ENCODE measurements at places on chromosomes 5 and 9.

GRCh38 chr9:104941597-104941996 is 13.6 kb upstream of the ABCA1 start:
- DNase-seq: no peak

GRCh38 chr5:167889276-167889675 is 402.2 kb upstream of the WWC1 start:
- DNase-seq: no peak

DNA sequence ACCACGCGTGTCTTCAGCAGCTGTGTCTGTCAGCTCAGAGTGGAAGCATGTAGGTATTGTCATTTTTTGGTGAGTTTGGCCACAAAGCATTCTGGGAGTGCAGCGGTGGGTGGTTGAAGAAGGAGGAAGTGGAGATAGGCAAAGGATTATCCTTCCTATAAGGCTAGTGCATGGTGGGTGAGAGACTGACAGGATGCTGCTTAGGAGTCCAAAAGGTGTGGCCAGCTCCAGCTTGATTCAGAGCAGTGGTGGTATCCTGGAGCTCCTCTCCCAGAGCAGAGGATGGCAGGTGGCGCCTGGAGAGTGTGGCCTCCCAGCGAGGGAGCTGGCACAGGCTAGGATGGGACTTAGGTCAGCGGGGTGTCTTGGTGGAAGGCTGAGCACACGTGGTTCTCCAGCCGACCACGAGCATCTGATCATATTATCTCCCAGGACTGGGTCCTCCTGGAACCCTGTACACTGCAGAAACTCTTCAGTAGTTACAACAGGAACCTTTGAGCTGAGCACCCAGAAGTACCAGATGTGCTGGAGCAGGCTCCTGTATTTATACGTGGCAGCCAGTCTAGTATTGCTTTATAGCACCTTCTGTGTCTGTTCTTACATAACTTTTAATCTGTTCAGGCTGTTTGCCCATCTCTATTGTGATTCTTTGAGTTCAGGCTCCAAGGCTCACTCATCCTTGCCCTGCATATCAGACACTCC is 29.6 kb downstream of the MAML1 start:
- no peak for DNase-seq

GRCh38 chr5:109304309-109304708 is 105.5 kb downstream of the PJA2 start:
- no peak for DNase-seq

DNA sequence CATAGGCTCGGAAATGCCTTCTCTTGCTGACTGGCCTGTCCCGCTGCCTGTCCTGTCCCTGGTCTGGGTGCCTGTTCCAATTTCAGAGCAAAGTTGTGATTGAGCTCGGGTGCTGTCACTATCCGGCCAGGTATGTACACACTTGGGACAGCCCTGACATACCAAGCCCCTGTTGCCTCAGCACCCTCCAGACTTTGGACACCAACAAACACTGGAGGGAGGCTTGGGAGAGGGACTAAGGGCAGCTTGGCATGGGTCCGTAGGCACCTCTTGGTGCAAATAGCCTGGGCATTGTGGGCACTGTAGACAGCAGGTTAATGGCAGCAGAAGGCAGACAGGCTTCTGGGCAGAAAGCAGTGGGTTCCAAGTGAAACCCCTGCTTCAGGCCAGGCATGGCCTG is 86.3 kb upstream of the SEMA6A start:
- DNase-seq: no peak

DNA sequence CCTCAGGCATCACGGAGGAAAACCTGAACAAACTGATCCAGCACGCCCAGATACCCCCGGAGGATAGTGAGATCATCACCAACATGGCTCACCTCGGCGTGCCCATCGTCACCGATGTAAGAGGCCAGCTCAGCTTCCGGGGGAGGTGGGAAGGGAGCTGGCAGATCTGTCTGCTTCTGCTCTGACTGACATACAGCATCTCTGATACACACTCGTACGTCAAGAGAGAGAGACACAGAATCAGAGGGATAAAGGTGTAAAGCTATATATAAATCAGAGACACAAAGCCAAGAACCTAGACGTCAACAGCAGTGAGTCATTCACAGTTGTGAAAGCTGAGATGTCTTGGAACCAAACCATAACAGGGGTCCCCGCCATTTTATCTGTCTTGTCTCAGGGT is 30.1 kb upstream of the CFAP157 start:
- no peak for DNase-seq

DNA sequence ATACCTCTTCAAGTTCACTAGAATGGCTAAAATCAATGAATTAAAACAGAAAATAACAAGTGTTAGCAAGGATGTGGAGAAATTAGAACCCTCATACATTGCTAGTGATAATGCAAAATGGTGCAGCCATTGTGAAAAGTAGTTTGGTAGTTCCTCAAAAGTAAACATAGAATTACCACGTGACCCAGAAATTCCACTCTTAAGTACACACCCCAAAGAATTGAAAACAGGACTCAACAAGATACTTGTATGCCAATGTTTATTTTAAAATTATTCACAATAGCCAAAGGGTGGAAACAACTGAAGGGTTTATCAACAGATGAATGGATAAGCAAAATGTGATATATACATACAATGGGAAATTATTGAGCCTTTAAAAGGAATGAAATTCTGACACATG is 70.3 kb downstream of the BARX1 start:
- DNase-seq: no peak

- DNase-seq: peak; percentile 57
These were observed at the start of gene GDA for GRCh38 chr9:72149231-72149975. GDA (plus strand) TSS chr9:72149440; CDS start chr9:72149560, 120 bp downstream.

- DNase-seq: no peak
These were observed 285.5 kb upstream of the VLDLR start for GRCh38 chr9:2336055-2336454.

DNA sequence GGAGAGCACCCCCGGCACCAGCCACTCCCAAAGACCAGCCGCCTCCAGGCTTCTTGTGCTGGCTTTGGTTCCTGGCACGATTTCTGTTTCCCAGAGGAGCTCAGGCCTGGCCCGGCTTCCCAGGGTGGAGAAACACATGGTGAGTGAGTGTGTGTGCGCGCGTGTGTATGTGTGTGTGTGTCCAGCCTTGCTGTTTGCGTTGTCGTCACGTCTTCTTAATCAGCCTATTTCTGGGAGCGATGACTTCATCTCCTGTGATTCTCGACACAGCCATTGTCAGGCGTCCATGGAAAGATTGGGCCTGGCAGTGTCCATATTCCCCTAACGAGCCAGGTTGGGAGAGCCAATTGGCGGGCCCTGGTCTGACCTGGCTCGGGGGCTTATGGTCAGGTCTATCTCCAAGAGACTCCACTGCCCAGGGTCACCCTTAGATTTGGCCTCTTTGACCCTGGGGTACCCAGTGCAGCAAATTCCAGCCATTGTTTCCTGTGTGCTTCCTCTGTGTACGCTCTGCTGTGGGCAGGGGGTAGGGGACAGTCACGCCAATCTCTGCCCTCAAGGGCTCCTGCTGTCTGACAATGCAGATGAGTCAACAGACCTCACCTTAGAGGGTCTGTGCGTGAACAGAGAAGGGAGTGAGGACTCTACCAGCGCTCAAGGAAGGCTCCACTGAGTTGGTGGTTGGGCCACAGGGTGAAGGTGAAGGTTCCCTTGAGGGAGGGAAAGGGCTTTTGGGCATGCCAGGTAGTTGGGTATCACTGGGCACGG is 73.8 kb downstream of the DAB2IP start:
- peak; percentile 42 for DNase-seq

DNA sequence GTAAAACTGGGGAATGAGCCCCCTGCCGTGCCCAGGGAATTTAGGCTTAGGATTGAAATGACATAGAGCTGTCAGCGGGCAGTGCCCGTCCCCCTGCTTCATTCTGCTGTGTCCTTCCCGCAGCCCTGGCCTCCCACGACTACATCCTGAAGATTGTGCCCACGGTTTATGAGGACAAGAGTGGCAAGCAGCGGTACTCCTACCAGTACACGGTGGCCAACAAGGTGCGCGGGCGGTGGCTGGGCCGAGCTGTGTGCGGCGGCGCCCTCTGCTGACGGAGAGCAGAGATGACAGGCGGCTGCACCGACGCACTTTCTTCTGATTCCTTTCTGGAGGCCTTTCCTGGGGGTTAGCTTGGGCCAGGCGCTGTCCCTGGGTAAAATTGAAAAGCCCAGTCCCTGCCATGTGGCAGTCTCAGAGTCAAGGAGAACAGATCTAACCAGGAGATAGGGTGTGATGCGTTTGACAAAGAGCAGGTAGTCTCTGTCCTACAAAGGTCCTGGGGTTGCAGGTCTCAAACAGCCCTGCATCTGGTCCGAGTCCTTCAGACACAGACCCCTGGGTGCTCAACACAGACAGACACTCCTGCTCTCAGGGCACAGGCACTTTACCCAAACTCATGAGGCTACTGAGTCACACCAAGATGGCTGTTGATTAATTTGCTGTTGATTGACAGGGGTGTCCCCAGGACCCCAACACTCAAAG is 26.8 kb upstream of the RPL26L1 start:
- DNase-seq: peak; percentile 80

- no peak for DNase-seq
These were observed 826.8 kb downstream of the EFNA5 start for GRCh38 chr5:106843812-106844416.

DNA sequence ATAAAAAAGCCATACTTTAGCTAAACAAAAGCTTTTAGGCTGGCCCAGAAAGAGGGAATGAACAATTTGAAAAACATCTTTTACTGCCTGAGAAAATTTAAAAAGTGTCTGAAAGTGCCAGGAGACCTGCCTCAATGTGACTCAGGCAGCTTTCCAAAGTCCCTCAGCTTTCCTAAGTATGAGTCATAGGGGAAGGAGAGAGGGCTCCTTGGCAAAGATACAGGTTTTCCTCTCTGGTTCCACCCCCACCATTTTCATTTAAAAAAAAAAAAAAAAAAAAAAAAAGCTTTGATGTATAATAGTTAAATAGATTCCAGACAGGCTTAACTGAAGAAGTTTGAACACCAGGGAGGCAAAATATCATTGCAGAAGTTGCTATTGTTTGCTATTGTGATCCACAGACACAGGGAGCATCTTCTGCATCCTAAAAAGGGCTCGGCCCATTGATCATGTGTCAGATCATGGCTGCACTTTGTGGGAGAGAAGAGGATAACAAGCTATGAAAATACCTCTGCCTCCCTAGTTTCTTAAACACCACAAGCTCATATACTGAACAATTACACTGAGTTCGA is 71.5 kb downstream of the MRPS27 start:
- no peak for DNase-seq

DNA sequence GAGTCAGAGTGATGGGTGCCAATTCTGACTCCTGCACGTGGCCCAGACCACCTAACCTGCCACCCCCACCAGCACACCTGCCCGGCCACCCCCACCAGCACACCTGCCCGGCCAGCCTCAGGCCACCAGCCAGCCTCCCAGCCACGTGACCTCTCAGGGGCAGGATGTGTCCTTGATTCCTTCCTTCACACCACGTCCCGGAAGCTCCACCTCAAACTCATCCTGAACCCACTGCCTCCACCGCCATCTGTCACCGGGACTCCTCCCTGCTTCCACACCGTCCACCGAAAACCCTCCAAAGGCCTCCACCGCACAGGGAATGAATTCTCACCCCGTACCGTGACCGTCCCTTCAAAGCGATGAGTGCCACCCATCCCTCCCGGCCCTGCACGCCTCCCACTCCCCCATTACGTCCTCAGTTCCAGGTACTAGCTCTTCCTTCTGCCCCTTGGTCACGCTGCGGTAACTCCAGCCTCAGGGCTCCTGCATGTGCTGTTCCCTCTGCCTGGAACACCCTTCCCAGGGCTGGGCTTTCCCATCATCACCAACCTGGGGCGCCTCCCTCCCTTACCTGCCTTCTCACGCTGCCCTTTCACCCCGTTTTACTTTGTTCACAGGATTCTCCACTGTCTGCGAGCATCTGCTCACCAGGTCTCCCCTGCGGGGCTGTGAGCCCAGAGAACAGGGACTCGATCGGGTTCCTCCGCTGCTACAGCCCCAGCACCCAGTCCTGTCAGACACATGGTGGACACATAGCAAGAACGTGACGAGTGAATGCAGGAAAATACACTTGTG is 82.9 kb downstream of the ADAMTS2 start:
- peak; percentile 7 for DNase-seq

DNA sequence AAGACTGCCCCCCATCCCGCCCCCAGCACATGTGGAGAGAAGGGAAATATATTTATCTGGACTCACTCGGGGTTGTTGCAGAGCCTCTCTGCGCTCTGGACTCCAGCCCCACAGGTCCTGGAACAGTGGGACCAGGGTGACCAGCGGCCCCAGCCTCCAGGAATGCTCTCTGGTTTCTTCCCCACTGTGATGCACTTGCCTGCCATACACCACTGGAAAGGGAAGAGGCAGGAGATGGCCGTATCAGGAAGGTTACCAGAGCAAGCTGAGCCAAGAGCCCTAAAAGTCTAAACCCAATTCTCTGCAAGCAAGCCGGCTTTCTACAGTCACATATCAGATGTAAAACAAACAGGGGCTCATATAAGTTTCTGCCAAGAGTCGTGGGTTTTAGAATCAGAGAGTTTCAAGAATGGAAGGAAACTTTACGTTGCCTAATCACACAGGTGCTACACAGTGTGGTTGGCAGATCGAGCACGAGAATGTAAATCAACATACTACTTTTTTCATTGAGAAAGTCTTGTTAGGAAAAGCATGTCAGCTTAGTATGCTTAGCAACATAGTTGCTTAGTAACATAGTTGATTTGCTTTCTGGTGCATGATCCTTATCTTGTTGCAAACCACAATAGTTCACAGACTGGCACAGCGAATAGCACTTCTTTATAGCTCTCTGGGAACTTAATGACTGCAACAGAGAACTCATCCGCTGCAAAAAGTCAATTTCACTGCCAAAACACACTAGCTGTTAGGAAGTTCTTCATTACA is 201.2 kb downstream of the TARS1 start:
- DNase-seq: no peak

DNA sequence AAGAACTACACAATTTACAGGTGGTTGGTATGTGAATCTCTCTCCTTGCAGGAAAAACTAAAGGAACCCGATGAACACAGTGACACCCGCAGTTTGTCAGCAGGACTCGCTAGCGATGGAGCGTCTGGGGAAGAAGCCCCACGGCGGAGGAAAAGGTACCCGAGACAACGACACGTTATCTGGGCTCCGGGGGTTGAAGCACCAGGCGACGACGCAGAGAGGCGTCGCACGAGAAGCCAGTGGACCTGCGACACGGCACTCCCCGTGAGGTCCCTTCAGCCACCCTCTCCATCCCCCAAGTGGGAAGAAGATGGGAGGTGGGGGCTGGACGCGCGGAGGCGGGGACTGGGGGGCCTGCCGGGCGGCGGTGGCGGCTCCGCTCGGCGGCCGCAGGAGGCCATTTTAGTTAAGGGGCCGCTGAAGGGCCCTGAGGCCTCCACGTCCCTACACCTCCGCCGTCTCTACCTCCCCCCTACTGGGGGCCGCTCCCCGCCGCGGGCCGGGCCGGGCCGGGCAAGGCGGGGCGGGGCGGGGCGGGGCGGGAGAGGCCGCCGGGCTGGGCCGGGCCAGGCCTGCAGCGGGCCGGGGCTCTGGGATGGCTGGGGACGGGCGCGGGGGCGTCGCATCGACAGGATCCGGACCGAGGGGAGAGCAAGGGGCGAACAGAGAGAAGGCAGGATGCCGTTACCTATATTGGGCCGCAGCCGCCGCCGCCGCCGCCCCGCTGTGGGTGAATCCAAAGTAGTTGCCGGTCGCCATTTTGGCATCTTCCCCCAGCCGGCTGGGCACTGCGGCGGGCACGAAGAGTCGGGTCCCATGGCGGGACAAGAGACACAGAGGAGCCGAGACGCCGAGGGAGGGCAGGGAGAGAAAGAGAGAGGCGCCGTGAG is 754 bp downstream of the ZFR start:
- peak; percentile 64 for DNase-seq

- DNase-seq: no peak
These were observed 78.9 kb downstream of the SMARCA2 start for GRCh38 chr9:2093920-2094597.

GRCh38 chr9:12876872-12877271 is 102.1 kb downstream of the LURAP1L start:
- DNase-seq: no peak

All from glutamatergic neuron (in vitro differentiated cells).